ENCODE measurements at places on chromosomes 7 and 10.

DNA sequence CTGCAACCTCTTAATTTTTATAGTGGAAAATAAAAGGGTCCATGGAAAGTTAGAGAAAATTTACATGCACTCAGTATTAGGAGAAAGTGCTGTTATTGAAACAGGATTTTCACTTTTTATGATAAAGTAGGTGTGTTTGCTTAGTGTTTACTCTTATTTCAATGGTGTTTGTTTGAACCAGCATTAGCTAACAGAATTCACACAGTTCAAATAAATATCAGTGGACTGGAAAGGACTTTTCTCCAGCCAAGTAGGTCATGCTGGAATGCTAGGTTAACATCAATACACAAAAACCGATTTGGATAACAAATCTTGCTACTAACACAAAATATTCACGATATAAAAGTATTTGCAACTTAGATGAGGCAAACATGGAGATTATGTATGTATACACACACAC, 49.4 kb upstream of the BET1 start:
- no peak for DNase-seq

DNA sequence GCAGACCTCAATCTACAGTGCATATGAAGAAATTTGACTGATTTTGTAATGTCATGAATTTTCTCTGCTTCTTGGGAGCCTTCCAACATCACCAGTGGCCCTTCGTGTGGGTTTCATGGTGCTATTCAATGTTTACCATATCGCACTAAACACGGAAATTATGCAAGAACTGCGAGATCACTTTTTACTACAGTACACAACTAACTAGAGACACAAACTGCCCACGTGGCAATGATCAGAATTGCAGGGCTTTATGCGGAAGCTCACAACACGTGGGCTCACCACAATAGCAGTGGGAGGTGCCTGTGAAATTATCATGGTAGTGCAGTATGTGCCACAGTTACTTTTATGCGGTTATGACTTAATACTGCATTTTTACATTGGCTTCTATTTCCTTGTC, 449.7 kb upstream of the KLF6 start:
- DNase-seq: no peak

DNA sequence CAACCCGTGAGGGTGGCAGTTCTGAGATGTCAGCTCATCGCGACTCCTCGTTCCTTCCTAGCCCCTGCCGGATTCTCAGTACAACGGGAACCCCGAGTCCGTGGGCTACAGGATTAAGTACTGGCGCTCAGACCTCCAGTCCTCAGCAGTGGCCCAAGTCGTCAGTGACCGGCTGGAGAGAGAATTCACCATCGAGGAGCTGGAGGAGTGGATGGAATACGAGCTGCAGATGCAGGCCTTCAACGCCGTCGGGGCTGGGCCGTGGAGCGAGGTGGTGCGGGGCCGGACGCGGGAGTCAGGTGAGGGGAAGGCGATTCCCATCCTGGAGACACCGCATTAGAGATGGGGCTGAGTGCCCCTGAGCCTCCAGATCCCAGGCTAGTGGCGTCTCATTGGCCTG, 568.1 kb upstream of the FOXK1 start:
- no peak for DNase-seq

GRCh38 chr10:94677691-94678090, 5.8 kb upstream of the CYP2C18 start:
- DNase-seq: no peak

- DNase-seq: no peak
Observed at GRCh38 chr10:102608487-102608886, 35.8 kb upstream of the TRIM8 start.

GRCh38 chr7:20790375-20790774, 3.7 kb upstream of the SP8 start:
- no peak for DNase-seq

DNA sequence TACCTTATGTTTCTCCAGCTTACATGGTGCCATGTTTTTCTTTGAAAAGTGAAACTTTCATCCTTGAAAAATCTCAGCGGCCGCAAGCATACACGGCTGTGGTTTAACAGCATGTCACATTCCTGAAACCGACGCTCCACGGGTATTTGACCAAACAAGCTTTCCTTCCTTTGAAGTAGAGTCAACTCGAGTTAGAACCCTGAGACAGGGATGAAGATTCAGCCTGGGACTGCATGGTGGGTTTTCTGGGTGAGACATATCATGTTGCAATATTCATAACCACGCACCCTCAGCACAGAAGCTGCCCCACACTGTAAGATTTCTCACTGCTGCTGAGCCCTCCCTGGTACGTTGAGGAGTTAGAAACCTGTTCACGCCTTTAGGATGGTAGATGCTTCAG, 8.1 kb downstream of the CYP26A1 start:
- no peak for DNase-seq

DNA sequence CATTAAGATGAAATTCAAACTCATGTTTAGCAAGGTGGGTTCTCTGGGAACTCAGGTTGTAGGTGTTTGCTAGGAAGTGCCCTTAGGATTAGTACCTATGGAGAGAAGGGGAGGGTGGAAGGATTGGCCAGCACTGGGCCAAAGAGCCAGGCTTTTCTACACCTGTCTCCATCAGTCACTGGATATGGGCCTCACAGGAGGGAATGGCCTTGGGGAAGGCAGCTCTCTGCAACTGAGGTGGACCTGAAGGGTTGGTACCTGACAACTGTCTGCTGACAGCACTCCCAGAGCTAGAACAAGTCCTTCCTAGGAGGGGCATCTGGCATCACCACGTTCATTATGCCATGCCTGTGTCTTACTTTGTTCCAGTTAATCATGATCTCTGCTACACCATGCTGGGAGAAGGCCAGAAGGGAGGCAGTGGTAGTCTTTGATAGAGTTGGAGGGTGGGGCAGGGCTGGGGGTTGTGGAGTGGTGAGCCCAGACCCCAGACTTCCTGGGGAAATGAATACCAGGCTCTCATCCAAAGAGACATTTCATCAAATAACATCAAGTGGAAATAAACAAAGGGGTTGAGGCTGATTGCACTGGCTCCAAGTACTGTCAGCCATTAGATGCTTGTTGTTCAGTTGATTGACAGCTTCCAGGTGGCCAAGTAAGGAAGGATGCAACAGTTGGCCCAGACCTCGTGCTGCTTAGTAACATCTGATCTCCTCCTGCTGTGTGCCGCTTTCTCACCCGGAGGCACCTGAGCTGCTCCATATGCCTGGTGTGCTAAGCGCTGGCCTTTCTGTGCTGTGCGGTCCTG, 70.6 kb upstream of the PIK3CG start:
- no peak for DNase-seq

DNA sequence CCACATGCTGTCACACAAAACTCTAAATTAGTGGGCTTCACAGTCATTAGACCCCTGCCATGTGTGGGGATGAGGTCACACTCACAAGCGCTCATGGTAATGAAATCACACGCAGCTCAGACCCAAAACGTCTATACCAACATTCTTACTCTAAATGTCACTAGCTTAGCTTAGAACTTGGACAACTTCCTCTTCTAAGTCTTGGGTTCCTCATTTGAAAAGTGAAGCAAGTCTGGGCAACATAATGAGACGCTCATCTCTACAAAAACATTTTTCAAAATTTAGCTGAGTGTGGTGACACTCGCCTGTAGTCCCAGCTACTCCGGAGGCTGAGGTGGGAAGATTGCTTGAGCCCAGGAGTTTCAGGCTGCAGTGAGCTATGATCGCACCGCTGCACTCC, 92.7 kb upstream of the MACROH2A2 start:
- no peak for DNase-seq

DNA sequence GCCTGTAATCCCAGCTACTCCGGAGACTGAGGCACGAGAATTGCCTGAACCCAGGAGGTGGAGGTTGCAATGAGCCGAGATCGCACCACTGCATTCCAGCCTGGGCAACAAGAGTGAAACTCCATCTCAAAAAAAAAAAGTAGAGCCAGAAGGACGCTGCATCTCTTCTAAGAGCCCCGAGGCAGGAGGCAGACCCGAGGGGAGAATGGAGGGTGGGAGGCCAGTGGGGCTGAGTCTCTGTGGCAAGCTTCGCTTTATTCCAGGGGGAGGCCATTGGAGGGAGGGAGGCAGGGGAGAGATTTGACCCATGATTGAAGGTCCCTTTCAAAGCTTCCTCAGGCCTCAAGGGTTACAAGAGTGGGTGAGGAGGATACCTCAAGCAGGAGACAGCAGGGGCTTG, 18.7 kb downstream of the TTYH3 start:
- no peak for DNase-seq

DNA sequence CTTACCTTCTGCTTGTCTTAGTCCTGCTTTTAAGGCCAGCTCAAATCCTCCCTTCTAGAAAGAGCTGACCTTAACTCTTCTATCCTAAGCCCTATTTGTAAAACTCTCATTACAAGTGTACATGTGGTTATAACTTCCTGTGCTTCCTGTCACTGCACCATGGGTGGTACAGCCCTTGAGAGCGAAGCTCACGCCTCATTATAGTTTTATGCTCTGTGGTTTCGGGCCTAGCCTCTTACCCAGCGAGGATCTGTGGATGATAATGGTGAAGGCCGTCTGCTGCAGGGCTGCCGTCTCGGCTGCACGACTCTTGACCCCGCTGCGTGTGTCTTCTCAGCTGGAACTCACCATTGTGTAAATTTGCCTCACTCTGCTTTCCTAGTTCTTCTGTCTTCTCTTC, 74.6 kb downstream of the CUL1 start:
- no peak for DNase-seq

DNA sequence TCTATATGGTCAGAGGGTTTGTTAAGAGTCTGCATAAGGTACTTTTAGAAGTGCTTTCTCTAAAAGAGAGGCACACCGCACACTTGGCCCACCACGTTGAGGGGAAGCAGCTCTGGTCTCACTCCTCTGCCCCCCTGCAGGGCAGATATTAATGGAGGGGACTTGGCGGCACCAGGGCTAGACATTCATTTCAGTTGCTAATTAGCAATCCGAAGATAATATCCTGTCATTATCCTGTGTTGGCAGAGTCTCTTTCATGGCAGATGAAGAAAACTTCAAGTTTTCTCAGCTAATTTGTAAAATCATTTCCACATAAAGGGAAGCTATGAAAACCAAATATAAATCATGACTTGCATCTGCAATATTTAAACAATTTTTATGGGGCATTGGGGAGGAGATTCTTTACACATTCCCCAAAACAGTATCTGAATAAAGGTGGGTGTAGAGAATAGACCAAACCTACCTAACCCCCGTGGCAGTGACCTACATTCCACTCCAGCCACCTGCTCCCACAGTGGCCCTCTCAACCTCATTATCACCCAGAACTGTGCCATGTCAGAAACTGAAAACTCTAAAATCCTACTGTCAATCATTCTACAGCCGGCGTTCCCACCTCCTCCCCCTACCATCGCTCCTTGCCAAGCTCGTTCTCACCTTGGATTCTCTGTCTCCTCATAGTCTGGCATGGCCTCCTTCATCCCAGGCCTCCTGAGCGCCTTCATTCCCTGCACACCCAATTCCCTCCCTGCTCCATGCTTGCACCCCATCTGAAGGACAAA, 54.1 kb upstream of the STK17A start:
- DNase-seq: no peak

DNA sequence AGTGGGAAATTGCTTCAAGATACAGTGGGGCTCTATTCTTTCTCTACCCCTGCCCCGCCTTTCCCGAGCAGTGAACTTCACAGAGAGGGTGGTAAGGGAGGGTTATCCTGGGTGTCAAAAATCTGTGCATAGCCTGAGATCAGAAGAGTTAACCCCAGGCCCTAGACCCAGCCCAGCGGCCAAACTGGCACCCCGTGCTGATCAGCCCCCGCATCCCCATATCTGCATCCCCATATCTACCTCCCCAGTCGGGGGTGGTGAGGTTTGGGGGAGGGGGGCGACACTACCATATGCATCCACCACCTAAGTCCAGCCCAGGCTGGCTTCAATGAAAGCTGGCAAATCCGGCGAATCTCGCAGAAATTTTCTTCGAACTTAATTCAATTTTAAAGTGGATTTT, 7.0 kb upstream of the DLX6 start:
- no peak for DNase-seq

- no peak for DNase-seq
Observed at GRCh38 chr10:122142641-122143237, 128.4 kb upstream of the BTBD16 start.

- peak; percentile 45 for DNase-seq
Observed at GRCh38 chr7:112505495-112505894, 24.7 kb downstream of the LSMEM1 start.

DNA sequence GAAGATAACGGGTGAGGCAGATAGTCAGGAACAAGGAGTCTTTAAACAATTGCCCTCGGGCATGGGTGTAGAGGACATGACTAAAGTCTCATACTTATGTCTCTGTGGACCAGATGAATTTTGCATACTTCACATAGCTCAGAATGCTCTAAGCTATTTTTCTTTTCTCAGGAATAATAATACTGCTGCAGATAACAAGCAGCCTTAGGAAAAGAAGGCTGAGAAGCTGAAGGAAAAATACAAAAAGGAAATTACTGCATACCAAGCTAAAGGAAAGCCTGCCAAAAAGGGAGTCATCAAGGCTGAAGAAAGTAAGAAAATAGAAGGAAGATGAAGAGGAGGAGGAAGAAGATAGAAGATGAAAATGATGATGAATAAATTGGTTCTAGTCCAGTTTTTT, 13.4 kb upstream of the ERCC6 start:
- no peak for DNase-seq

DNA sequence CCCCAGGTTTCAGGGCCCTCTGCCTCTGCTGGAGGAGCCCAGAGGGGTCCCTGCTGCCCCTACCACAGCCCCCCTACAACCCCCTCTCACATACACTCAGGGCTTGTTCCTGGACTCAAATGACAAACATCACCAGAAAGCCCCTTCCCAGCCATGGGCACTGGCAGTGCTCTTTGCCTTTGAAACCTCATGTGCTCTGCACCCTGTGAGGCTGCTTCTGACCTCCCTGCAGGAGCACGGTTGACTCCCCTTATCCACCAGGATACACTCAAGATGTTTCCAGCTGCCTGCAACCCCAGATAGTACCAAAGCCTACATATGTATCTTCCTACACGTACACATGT, 3.5 kb upstream of the ADIRF start:
- DNase-seq: no peak

GRCh38 chr7:100632951-100633717, 8.2 kb downstream of the TFR2 start:
- peak; percentile 50 for DNase-seq

- DNase-seq: peak; percentile 97
Observed at GRCh38 chr7:149873074-149873969, at the start of gene ATP6V0E2. Gene ATP6V0E2, plus strand, starts transcription at chr7:149873969. Its CDS starts 97 bp downstream, at chr7:149874066.

DNA sequence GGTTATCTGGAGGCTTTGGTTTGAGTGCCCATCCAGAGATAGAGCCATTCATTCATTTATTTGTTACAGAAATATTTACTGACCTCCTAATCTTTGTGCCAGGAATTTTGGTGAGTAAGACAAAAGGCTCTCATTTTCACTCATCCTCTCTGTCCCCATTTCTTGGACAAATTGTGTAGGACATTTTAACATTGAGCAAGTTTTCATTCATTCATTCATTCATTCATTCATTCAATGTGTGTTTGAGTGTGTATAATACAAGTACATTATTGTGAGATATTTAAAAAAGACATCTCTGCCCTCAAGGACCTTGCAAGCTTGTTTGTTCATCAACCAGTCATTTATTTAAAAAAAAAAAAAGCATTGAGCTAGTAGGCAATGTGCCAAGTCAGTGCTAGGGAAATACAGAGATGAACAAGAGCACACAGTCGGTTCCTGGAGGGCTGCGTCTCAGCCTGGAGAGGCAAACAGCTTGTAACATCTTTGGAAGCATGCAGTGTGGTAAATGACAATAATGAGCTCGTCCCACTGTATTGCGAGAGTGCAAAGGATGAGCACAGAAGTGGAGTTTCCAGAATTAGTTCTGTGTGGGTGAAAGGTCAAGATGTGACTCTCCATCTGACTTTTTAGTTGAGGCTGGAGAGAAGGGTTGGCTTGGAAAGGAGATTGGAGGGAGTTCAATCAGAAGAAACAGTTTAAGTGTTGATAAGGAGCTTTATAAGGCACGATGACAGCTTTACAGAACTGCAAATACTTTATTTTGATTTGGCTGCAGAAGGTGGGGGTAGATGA, 50.5 kb upstream of the HBP1 start:
- peak; percentile 24 for DNase-seq
